ENCODE measurements at places on chromosomes 2 and 18.

- DNase-seq = no peak
Observed at GRCh38 chr2:14816069-14817060, 183.8 kb downstream of the LRATD1 start.

- DNase-seq = no peak
Observed at GRCh38 chr18:50045126-50045525, 149.8 kb downstream of the MYO5B start.

DNA sequence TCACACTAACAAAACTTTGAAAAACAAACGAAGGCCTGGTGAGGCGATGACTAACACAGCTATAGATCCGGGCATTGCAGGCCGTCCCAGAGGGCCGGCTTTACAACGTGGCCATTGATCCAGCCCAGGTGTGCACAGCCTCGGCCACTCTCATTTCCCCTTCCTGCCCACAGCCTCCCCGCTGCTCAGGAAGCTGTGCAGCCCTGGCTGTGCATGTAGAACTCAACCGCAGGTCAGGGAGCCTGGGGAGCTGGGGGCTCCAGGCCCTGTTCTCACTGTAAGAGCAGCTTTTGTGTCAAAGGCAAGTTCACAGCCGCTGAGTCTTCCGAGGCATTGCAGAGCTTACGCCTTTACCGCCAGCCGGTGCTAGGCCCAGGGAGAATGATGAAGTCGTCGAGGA, 87.2 kb downstream of the LONRF2 start:
- no peak for DNase-seq

GRCh38 chr2:105187531-105187930, 54.0 kb upstream of the GPR45 start:
- no peak for DNase-seq

DNA sequence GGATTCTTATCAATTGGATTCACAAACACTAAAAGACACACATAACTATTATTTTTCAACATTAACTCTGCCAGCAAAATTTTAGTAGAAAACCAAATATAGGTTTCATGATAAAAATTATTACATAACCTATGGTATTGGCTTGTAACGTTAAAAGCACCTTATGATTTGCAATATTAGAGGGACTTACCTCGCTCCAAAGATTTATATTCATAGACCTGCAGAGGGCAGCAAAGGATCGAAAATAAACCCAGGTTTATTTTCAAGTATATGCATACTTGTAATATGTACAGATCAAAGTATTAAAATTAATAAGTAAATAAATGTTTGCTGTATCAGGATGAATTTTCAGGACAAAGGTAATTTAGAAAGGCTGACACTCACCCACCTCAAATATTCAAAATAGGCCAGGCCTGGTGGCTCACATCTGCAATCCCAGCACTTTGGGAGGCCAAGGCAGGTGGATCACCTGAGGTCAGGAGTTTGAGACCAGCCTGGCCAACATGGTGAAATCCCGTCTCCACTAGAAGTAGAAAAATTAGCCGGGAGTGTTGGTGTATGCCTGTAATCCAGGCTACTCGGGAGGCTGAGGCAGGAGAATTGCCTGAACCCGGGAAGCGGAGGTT, 45.3 kb downstream of the LRPPRC start:
- DNase-seq = no peak

All from stimulated activated CD8-positive, alpha-beta memory T cell treated with anti-CD3 and anti-CD28 coated beads, Interleukin-15, amount 100 ng/mL, for 24 hours (primary cell).